ENCODE measurements at places on chromosomes 6 and 20.

GRCh38 chr6:167589615-167589940, 237.1 kb upstream of the AFDN start:
- no peak for DNase-seq

- no peak for DNase-seq
Measured at GRCh38 chr6:164570801-164571200, 738.6 kb downstream of the C6orf118 start.

DNA sequence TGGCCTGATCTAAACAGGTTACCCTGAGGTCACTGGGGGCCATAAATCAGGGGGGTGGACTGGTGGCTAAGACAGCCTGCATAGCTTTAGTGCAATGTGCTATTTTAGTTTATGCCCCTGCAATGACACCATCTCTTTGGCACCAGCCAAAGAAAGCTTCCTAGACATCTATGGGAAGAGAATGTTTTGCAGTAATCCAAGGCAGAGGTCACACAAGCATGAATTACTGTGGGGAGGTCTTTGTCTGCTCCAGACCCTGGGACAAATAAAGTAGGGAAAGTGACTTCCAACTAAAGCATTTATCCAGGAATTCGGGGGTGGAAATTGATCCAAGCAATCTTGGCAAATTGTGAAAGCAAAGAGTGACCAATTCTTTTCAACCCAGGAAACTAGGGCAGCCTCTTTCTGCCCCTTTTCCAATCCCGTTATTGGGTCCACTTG, 5.3 kb downstream of the RIPOR2 start:
- no peak for DNase-seq

DNA sequence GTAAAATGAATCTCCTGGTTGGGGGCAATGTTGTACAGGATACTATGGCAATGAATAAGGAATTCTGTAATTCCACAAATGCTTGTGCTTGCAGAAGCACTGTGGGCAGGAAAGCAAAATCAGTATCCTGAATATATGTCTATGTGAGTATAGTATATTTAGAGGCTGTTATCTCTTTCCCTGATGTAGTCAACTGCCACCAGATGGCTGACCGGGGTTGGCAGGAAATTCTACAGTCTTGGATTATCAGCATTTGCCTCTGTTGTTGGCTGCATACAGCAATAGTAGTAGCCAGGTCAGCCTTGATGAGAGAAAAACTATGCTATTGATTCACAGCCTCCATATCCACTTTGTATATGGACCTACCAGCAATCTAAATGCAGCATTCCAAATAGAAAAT, 425.1 kb upstream of the JAG1 start:
- DNase-seq = no peak

DNA sequence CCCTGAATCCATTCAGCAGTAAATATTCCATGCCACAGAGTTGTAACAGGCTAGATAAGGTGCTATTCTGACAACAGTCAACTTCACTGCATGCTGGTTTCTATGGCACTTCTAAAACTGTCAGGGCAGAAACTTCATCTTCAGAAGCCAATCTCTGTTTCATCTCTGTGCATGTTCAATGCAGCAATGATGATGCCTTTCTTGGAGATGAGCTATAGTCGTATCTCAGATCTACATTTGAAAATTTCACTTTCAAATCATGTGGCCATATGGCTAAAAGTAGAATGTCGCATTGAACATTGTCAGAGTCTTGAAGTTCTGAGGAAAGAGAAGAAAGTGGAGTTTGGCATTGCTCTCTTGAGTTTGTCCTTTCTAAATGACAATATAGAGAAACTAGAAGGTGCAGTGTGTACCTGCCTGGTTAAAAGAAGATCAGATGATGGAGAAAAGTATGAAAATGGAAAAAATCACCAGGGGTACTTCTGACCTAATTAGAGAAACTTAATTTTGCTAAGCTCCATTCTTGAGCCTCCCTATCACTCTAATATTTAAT, 49.0 kb upstream of the VSTM2L start:
- DNase-seq = no peak

DNA sequence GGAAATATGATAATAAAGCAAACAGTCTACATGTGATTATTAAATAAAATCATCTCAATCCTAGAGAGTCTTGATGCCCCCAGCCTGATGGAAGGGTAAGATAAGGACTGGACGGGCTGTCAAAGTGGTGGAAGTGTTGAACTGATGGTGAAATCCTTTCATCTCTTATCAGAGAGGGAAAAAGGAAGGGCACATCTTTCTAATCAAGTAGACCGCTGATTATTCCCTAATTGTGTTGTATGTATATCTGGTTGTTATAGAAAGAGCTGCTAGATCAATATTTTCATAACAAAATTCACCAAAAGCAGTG, 184.5 kb downstream of the PDE7B start:
- no peak for DNase-seq

- no peak for DNase-seq
Measured at GRCh38 chr6:154229786-154230185, 126.8 kb downstream of the IPCEF1 start.

GRCh38 chr6:167703781-167704180, 122.9 kb upstream of the AFDN start:
- no peak for DNase-seq

GRCh38 chr6:122798099-122798641, 9.1 kb downstream of the SMPDL3A start:
- peak; percentile 58 for DNase-seq

GRCh38 chr20:11841972-11842461, 75.7 kb upstream of the BTBD3 start:
- DNase-seq = no peak

- no peak for DNase-seq
Measured at GRCh38 chr6:123808556-123808955, 4.9 kb downstream of the NKAIN2 start.

- peak; percentile 61 for DNase-seq
Measured at GRCh38 chr6:44074813-44075646, 52.2 kb downstream of the MRPL14 start.

GRCh38 chr6:133980168-133980567, 27.1 kb downstream of the TBPL1 start:
- DNase-seq = no peak

DNA sequence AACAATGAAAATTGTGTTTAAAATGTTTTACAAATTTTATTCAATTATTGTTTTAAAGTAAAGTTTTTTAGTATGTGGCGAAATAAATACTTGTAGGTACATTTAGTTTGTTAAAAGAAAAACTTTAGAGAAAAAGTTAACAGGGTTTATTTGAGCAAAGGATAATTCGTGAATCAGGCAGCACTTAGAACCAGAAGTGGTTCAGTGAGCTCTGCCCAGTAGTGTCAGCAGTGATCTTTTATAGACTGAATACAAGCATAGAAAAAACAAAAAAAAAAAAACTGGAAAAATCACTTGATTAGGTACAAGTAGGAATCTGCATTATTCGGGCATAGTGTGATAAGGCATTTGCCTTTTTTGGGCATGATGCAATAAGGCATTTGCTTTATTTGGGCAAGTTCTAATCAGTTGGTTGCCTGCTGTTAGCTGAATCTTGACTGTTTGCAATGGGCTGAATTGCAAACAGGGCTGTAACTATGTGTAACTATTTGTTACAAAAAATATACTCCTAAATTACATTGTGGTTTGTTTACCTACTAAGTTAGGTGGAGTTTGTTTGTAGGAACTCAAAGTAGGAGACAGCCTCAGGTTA, 122.9 kb upstream of the MMS22L start:
- no peak for DNase-seq

DNA sequence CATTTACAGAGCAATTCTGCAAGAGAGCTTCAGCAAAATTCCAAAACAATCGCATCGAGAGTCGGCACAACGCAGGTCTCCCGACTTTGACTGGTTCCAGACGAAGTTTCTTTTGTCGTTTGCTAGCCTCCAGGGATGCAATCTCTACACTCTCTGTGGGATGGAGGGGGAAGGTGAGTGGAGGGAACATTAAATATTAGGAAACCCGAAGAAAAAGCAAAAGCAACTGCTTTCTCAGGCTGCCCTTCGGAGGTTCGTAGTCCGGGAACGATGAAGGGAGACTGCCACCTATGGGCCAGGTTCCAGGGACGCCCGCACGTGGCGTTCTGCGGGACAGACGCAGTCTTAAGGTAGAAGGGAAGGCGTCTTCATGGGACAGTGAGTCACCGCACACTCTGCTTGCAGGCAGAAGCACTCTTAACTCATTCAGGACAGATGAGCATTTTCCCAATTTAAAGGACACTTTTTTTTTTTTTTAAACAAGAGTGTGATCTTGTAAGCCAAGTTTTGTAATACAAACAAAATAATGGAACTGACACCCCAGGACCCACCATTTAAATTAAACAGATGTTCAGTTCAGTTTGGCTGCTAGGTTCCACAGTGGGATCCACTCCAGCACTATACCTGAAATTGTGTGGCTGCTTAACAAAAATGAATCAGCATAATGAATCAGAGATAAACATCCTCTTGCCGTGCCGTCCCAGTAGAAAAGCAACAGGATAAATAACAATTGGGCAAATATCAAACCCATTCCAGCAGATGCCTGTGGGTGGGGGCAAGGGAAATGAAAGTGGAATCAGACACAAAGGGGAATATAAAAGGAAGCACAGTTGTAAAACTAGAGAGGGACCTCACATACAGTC, 65.8 kb upstream of the ARMC2 start:
- peak; percentile 94 for DNase-seq

- no peak for DNase-seq
Measured at GRCh38 chr6:42047213-42047590, 3.1 kb upstream of the TAF8 start.

- DNase-seq = no peak
Measured at GRCh38 chr6:30972816-30973215, 10.7 kb upstream of the MUC21 start.

- DNase-seq = no peak
Measured at GRCh38 chr6:26531897-26532296, 6.3 kb upstream of the HMGN4 start.

- DNase-seq = no peak
Measured at GRCh38 chr6:551405-551804, 105.5 kb downstream of the HUS1B start.

- no peak for DNase-seq
Measured at GRCh38 chr6:50602292-50602691, 111.0 kb upstream of the TFAP2D start.

GRCh38 chr6:81693266-81693665, 59.2 kb downstream of the TENT5A start:
- DNase-seq = no peak

DNA sequence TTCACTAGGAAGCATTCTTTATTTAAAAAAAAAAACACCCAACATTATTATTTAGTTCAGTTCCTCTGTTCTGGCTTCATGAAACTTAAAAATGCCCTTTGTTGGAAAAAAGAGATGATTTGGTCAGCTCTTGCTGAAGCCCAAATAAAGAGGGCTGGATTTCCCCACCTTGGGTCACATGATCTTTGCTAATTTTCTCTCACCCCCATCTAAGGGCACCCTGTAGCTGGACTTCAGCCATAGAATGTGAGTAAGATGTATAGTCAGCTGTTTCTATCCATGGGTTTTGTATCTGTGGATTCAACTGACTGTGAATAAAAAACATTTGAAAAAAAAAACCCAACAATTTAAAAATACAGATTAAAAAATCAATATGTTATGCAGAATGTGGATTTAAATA, 213.9 kb upstream of the SULF2 start:
- DNase-seq = no peak

- no peak for DNase-seq
Measured at GRCh38 chr6:150813319-150813992, 52.0 kb upstream of the MTHFD1L start.

DNA sequence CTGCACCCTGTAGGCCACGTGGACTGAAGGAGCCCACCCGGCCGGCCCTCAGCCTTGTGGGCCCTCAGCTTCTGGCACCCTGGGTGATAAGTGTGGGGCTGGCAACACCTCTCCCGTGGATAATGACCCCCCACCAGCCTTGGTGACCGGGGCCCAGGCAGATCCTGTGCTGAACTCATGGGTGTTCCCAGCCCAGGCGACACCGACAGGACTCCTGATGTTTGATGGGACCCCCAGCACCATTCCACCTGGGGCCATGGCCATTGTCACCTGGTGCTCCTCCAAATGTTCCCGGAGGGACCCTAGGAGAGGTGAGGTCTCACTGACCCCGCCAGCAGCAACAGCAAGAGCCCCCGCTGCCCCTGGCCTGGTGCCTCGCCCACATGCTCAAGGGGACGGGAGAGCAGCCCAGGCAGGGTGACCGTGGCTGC, 19.4 kb upstream of the FRMD1 start:
- no peak for DNase-seq

DNA sequence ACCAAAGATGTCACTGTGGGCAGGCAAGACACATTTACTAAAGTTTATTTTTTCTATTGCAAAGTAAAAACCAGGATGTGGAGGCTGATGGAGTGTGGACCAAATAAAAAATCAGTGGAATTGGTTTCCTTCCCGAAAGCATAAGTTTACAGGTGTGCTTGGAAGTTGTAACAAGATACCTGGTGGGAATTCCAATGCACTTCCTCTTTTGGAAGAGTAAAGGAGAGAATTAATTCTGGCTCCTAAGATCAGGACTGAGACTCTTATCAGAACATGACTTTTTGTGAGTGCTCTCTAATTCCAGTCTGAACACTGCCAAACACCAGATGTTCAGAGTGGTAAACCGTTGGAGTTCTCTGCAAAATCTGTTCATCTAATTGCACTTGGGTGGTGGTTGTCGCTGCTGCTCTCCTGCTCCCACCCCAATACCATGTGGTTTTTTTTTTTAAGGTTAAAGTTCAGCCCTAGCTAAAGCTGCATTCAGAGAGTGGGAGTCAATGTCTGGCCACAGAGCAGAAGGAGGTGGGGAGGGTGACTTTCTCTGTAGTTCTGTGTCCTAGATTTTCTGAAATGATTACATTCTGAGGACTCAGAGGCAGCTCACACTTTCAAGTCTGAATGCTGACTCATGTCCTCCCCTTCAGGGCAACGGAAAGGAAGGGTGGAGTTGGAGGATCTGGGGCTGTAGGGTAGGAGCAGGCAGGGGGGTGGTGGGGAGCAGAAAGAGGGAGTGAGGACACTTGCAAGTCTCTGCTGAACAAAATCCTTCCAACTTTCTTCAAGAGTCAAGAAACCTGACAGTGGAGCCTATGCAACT, 275.8 kb upstream of the PRDM1 start:
- DNase-seq = no peak

DNA sequence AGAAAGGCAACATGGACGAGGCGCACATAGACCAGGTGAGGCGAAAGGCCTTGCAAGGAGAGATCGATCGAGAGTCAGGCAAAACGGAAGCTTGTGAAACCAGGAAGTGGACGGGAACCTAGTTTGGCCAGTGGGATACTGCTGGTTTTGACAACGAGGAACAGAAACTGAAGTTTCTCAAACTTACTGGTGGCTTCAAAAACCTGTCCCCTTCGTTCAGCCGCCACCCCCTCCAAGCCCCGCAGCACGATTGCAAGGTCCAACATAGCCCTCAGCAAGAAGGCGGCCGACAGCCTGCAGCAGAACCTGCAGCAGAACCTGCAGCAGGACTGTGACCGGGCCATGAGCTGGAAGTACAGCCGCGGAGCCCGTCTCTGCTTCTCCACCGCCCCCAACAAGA, 238.0 kb downstream of the KHDC1L start:
- peak; percentile 54 for DNase-seq

- no peak for DNase-seq
Measured at GRCh38 chr20:15042723-15043122, 705.3 kb upstream of the FLRT3 start.

DNA sequence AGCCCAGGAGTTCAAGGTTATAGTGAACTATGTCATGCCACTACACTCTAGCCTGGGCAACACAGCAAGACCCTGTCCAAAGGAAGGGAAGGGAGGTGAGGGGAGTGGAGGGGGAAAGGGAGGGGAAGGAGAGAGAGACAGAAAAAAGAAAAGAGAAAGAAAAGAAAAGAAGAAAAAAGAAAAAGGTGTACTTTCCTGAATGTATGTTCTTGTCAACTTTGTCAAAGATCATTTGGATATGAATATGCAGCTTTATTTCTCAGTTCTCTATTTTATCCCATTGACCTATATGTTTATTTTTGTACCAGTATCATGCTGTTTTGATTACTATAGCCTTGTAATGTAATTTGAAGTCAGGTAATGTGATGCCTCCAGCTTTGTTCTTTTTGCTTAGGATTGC, 30.9 kb upstream of the FKBP1C start:
- DNase-seq = no peak
